Suprapubic skin (tissue), 4 donors: ENCODE measurements at places on chromosomes 2 and 18.

DNA sequence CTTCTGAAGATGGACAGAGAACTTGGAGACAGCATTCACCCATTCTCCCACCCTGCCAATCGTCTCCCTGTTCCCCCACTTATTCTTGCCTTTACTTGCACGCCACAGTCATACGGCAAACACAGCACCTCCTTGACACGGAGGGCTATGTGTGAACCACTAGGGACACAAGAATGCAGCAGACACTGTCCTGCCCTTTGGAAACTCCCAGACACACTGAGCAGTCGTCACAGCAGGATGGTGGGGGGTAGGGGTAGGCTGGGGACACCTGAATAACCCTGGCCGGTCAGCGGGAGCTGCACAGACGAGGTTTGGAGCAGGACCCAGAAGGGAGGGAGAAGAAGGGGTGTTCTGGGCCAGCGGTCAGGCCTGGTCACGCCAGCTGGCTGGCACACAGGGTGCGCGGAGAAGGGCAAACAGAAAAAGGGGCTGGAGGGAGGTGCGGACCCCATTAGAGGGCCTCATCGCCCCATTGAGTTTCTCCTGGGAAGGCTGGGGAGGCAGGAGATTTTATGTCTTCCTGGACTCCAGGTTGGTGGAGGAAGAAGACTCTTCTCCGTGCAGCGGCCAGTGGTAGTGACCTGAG, 40.0 kb upstream of the FOSL2 start:
- DNase-seq, result no peak

GRCh38 chr2:86498468-86499260, 57.5 kb downstream of the KDM3A start:
- no peak for DNase-seq

DNA sequence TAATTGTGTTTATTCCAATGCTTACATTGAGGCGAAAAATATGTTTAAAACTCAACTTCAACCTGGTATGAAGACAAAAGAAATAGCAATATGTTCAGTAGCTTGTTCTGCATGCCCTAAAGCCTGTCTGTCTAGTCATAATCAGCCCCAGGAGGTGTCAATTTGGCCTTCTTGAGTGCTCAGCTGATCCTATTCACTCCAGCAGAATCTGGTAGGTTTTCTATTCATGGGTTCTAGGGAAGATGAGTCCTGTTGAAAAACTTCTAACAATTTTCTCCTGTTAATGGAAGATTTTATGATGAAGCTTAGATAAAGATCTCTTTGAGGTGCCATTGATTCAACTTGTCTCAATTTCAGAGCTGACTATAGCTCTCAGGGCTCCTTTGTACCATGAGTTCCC, 402.0 kb upstream of the UBE2E3 start:
- DNase-seq, result no peak

- no peak for DNase-seq
These were observed 122.1 kb upstream of the STPG4 start for GRCh38 chr2:47277187-47277586.

DNA sequence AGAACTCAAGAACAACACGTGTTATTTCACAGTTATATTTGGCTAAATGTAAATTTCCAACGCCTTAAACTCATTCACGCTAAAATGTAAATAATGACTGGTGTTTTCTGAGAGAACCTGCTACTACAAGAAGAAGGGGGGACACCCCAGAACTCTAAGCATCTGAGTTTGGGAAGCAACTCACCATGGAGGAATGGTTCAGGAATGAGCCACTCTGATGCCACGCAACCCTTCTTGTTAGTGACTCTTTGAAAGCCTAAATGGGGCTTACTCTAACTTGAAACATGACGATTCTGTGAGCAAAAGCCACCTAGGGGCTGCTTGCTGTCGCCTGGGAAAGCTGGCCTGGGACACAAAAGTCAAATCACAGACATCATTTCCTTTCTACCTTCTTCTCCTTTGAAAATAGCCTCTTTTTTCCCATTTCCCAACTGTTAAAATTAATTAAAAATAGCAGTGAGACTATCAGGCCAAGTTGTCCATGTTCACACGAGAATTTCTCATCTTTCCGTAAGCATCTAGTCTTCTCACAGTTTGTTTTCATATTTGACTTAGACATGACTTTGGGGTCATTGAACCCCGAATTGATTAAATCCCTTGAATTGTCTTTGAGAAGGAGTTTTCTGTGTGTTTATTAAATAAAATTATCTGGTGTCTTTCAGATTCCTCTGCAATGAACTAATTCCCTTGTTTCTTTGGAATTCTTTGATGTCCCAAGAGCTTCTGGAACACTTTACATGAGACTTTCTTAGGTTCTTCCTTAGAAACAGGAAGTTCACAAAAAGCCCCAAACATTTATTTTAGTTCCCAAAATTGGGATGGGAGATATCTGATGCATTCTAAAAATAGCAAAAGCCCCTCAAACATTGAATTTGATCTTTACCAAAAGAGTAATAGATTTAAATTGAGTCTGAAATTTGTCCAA, 75.5 kb upstream of the CABLES1 start:
- DNase-seq, result no peak

GRCh38 chr2:46829231-46829995, 86.2 kb downstream of the MCFD2 start:
- no peak for DNase-seq

- DNase-seq, result no peak
These were observed 88.6 kb upstream of the B3GNT7 start for GRCh38 chr2:231306791-231307393.

DNA sequence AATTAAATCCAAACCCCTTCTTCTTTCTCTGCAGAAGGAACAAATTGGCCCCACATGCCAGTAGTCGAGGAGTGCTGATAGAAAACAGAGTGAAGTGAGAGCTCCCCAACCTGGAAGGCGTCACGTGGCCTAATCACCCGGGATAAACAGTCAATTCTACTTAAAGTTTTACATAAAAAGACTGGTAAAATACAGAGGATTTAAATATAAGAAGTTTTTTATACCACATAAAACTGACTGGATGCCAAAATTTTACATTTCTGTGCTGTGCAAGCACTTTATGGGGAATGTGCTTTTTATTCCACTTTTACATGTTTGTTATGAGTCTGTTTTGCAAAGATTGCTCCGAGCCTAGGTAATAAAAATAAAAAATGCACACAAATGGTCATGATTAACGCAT, 1586.8 kb upstream of the ACVR2A start:
- DNase-seq, result no peak

- DNase-seq, result no peak
These were observed 384.3 kb upstream of the SYT4 start for GRCh38 chr18:43661570-43661969.

- DNase-seq, result no peak
These were observed 46.3 kb downstream of the ARHGEF4 start for GRCh38 chr2:130882991-130883390.

DNA sequence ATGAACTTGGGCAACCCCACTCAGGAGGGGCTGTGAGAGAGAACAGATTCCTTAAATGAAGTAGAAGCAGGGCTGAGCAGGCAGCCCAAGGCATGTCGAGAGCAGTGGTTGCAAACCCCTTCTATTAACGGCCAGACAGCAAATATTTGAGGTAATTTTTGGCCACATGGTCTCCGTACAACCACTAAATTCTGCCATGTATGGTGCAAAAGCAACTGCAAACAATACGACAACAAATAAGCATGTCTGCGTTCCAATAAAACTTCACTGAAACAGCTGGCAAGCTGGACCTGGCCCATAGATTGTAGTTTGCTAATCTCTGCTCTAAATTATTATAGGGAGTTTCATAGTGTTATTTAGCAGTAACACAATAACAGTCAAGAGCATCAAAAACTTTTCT, 217.0 kb upstream of the ZNF521 start:
- DNase-seq, result no peak

DNA sequence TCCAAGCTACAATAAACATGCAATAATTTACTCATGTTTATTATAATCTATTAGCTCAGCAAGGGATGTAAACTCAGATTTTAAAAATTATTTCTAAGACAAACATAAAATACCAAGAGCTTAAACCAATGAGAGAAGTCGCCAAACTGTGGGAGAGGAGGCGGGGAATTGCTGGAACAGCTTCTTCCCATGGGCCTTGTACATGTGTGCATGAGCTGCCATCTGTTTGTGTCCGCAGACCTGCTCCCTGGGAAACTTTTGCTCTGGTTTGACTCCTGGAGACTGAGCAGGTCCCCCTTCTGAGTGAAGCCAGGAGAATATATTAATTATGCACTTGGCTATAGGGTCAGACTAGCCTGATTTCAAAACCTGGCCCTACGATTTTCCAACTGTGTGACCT, 655.9 kb upstream of the SOX11 start:
- no peak for DNase-seq
